CD4-positive, CD25-positive, alpha-beta regulatory T cell (primary cell): ENCODE measurements at places on chromosomes 16 and 17. TPM values are rescaled to one million over a fixed set of nuclear protein-coding genes. Genes with fewer than 3 reads are reported as not detected.
A peak's percentile ranks its signal among the peaks of the same experiment; 100 is the strongest.

TSNAXIP1 gene
- total RNA-seq = 0.39 TPM

DNA sequence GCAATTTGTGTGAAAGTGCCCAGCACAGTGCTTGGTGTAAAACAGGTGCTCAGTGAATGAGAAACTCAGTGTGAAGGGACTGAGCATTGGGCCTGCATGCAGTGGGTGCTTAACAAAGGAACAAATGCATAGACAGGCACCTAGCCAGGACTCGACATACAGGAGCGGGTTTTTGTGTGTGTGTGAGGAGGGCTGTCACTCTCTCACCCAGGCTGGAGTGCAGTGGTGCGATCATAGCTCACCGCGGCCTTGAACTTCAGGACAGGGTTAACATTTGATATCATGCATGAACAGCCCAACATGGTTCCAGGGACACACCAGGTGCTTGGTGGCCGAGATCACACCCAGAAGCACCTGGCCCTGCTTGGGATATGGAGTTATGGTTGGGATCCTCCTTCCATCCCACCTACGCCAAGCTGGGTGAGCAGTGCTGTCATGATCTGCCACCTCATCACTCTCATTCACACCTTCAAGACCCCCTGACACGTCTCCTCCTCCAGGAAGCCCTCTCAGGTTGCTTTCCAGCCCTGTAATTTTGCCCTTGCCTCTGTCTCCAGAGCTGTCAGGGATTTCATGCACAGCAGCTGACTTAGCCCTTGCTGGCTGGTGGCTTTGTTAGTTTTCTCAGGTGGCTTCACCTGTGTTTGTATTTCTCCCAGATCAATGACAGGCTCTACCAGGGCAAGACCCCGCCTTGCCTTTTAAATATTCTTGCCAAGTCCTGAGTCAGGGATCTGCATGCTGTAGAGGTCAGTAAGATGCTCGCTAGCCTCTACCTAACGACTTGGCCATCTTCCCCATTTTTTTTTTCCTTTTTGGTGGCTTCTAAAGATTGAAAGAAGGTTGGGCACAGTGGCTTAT is 66.4 kb downstream of the OR1D5 start:
- H3K27ac ChIP-seq = no peak overlapping the region
- H3K4me3 ChIP-seq = no peak overlapping the region
- H3K27me3 ChIP-seq = no peaks in the 10 kb centered on the region
- DNase-seq = no peak
- H3K36me3 ChIP-seq = peaks cover 62% of the 10 kb centered on the region

HCFC1R1 gene
- 12.9 TPM for total RNA-seq

- no peak overlapping the region for H3K4me3 ChIP-seq
- H3K27ac ChIP-seq = no peak overlapping the region
- no peak for DNase-seq
- H3K36me3 ChIP-seq = no peaks in the 10 kb centered on the region
- H3K4me1 ChIP-seq = no peaks in the 10 kb centered on the region
Measured at GRCh38 chr16:86157616-86158247, 258.8 kb downstream of the IRF8 start.

DNA sequence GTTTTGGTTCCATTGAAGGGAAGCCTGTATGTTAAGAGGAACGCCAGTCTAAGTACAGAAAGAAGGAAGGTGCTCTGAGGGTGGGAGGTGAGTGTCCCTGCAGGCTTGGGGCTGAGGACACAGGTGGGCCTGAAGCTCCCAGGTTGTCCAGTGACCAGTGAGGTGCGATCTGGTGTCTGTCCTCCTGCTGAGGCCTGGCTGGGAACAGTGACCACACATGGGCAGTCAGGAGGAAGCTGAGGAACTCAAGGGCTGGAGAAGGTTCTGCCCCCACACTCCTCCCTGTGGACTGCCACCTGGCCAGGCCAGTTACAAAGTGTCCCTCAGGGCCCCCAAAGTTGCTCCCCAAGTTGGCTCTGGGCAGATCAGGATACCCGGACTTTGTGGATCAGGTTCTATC is 102.1 kb downstream of the N4BP1 start:
- no peak overlapping the region for H3K4me3 ChIP-seq
- H3K27me3 ChIP-seq = peaks cover 3% of the 10 kb centered on the region
- no peaks in the 10 kb centered on the region for H3K36me3 ChIP-seq
- no peak overlapping the region for H3K27ac ChIP-seq
- no peaks in the 10 kb centered on the region for H3K4me1 ChIP-seq
- no peak for DNase-seq

UBFD1 gene
- 38.8 TPM for total RNA-seq

CACNG3 gene
- total RNA-seq = not detected

KRT27 gene
- total RNA-seq = not detected

TBC1D3I gene
- total RNA-seq = 1.4 TPM

DNA sequence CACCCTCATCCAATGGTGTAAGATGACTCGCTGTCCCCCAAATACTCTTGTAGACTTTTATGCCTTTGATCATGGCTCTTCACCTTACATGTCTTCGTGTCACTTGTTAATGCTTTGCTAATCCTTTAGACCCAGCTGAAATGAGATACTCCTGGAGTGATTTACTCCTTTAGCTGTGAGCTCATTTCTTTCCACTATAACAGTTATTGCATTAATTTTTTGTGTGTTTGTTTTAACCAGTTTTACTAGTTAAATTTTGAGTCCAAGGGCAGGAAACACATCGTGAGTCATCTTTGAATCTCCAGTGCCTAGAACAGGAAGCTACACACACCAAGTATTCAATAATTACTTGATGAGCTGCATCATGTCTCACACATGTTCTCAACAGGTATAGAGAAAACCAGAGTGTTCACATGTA is 6.5 kb upstream of the CTCF start:
- H3K36me3 ChIP-seq = no peaks in the 10 kb centered on the region
- peak; percentile 57 for DNase-seq
- no peaks in the 10 kb centered on the region for H3K27me3 ChIP-seq

ARL4D gene
- 2.5 TPM for total RNA-seq

- H3K27me3 ChIP-seq = no peaks in the 10 kb centered on the region
- DNase-seq = no peak
- no peaks in the 10 kb centered on the region for H3K36me3 ChIP-seq
Measured at GRCh38 chr17:8855477-8856204, 11.8 kb downstream of the PIK3R6 start.
